Stimulated activated CD4-positive, alpha-beta T cell treated with anti-CD3 and anti-CD28 coated beads, Interleukin-12 subunit alpha, Interleukin-12 subunit beta, amount 100 ng/mL, for 48 hours (primary cell): ENCODE measurements at places on chromosomes 5 and 9.
A peak's percentile ranks its signal among the peaks of the same experiment; 100 is the strongest.

- no peak for DNase-seq
These were observed 130.3 kb upstream of the FAM120A start for GRCh38 chr9:93321220-93321610.

DNA sequence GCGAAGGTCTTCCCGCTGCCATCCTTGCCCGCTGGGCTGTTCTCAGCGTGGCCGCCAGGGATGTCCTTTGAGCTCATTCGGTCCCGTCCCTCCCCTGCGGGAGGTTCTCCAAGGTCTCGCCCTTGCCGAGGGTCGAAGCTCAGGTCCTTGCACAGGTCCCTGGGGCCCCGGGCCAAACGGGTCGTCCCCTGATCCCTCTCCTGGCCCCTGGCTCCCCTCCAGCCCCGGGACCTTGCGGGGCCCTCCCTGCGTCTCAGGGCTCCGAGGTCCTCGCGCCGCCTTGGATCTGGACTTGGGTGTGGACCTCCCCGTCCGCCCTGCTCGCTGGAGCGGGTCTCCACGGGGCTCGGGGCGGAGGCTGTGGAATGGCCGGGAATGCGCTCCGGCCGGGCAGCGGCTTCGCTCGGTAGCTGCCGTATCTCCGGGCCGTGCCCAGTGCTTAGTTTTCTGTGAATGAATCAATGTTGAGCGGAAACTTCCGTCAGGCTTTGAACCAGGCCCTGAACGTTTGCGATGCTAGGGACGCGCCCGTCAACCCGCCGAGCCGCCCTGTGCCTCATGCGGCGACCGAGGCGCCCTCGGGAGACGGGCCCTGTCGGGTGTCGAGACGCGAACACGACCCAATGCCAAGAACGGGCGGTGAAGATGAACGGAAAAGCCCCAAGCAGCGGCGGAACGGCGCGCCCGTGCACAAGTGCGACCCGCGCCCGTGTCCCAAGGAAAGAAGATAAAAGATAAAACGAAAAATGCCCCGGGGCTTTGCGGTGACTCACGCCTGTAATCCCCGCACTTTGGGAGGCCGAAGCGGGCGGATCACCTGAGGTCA, 780 bp downstream of the RNU6ATAC start:
- peak; percentile 53 for DNase-seq

- no peak for DNase-seq
These were observed 18.7 kb downstream of the ERGIC1 start for GRCh38 chr5:172852490-172853354.

- no peak for DNase-seq
These were observed 524.3 kb downstream of the PSAT1 start for GRCh38 chr9:78821126-78821822.

GRCh38 chr9:128607642-128608350, 48.9 kb downstream of the DYNC2I2 start:
- DNase-seq: no peak

GRCh38 chr9:32427111-32427873, 42.8 kb downstream of the ACO1 start:
- no peak for DNase-seq

GRCh38 chr5:122736086-122736845, 38.6 kb upstream of the SNX2 start:
- no peak for DNase-seq

- peak; percentile 43 for DNase-seq
These were observed 10.8 kb upstream of the IFNA2 start for GRCh38 chr9:21395778-21396717.

- DNase-seq: peak; percentile 25
These were observed 68.4 kb downstream of the PSD2 start for GRCh38 chr5:139863855-139864558.

- DNase-seq: no peak
These were observed 324.5 kb downstream of the TUSC1 start for GRCh38 chr9:25353783-25354182.

DNA sequence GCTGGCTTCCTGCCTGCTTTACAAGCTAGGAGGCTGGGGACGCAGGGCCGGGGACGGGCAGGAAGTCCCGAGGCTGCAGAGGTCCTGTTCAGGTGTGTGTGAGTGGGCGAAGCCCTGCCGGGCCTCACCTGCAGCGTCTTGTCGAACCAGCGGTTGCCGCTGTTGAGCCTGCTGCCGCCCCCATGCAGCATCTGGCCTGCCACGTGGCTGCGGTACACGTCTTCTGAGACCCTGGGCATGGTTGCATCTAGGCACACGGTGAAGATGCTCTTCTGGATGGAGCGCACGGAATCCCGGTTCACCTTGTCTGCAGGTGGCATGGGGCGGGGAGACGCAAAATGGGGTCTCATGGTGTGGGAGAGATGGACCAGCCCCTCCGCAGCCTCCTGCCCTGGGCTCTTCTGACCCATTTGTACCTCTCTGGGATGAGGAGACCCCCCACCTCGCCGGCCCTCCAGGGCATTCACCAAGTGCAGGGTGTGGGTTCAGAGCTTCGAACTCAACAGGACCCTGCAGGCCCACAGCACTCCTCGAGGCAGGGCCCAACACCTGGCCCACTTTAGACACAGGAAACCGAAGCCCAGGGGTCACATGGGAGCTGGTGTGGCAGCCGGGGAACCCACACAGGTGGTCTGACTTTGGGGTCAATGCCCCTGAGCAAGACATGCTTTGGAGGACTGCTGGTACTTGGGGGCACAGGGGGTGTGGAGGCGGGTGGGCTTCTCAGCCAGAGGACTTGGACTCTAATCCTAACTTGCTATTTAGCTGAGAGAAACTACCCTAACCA, 10.0 kb downstream of the CRAT start:
- no peak for DNase-seq

DNA sequence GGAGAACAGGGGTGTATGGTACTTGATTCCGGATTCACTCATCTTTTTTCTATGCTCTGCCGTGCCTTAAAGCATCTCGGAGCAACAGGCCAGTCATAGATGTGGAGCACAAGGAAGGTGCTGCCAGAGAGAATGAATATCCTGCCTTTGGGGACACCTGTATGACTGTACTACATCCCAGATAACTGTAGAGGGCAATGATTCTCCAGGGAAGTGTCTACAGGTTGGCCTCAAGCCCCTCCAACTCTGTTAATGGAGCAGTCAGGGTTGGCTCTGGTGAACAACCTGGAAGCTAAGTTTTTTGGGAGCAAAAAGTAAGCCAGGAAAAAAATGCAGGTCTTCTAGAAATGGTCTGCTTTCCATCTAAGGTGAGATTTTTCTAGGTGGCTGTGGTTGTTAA, 71.0 kb downstream of the NREP start:
- DNase-seq: no peak

DNA sequence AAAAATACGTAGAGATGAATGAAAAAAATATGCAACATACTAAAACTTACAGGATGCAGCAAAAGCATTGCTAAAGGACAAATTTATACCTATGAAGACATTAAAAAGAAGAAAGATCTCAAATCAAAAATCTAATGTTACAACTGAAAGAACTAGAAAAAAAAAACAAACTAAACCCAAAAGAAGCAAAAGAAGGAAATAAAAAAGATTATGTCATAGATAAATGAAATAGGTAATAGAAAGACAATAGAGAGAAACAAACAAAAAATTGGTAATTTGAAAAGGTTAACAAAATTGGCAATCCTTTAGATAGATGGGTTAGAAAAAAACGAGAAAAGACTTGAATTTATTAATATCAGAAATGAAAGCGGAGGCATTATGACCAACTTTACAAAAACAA, 1000.2 kb downstream of the TLE4 start:
- DNase-seq: no peak
